Activated CD8-positive, alpha-beta memory T cell treated with anti-CD3 and anti-CD28 coated beads for 1 hour (primary cell): ENCODE measurements at places on chromosomes 6 and 20.

- no peak for DNase-seq
Measured at GRCh38 chr6:120056085-120056484, 706.5 kb upstream of the MAN1A1 start.

DNA sequence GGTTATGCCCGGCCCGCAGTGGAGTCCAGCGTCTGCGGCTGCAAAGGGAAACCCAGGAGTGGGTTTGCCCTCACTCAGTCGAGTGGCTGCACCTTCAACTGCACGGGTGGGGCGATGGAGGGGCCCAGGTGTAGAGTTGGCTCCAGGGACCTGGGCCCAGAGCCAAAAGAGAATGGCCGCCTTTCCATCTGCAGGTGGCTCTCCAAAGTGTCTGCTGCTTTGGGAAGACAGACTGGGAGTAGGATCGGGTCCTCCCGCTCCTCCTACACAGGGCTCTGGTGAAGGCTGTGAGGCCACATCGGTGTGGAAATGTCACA, 80.1 kb downstream of the PTPN1 start:
- DNase-seq = no peak

DNA sequence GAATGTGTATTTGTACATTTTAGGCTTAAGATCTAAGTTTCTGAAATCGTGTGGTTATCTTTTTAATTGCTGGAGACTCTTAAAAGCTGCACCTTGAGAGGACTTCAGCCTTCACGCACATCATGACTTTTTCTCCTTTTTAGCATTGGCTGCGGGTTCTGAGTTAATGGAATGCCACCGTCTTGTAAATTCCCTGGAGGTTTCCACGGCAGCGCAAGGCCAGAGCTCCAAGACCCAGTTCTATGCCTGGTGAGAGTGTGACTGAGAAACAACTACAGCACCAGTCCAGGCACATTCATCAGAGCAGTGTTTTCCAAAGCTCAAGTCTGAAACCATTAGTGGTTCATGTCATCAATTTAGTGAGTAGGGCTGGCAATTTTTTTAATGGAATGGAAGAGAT, 23.0 kb downstream of the PRR18 start:
- DNase-seq = no peak

GRCh38 chr6:168395983-168396382, 45.0 kb upstream of the SMOC2 start:
- no peak for DNase-seq

DNA sequence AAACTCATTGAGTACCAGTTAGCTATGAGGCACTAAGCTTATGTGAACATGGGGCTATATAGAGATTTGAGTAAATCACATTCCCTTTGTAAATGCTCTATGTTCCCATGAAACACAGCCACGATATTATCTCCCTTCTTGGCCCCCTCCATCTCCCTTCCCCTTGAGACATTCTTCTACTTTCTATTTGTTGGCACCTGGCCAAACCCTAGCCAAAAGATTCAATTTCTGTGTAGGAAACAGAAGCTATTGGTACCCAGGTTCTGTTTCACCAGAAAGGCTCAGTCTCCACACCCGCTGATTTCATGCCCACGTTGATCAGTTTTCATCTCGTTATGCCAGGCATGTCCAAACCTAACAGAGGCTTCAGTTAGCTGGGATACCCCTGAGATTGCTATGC, 145.5 kb upstream of the LAMP5 start:
- no peak for DNase-seq
